ENCODE measurements at places on chromosomes 2 and 18.

DNA sequence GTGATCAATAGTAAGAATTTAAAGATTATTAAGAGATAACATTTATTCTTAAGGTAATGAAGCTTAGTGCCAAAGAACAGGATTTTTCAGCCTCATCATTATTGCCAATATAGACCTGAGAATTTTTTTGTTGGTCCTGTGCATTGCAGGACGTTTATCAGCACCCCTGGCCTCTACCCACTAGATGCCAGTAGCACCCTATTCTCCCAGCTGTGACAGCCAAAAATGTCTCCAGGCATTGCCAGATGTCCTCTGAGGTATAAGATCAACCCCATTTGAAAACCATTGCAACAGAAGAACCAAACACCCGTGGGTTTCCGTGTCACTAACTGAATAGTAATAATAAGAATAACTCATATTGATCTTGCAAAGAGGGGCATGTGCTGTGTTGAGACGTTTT, 700.0 kb upstream of the SOX11 start:
- DNase-seq = no peak

DNA sequence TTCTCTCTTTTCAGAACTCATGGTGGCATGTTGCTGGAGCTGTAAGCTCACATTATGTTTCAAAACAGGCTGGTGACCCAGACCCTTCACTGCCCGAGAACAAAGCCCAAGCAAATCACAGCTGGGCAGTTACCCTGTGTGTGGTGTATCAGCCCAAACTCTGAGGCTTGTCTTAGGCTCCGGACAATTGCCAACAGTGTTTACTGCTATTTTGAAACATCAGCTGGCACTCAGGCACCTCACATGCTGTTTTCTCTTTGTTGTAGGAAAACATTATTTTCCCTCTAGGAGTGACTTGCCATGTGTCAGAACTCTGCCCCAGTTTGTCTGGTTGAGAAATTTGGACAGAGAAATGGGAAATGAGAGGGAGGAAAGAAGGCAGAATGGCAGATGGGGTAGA, 237.6 kb upstream of the APCDD1 start:
- no peak for DNase-seq

DNA sequence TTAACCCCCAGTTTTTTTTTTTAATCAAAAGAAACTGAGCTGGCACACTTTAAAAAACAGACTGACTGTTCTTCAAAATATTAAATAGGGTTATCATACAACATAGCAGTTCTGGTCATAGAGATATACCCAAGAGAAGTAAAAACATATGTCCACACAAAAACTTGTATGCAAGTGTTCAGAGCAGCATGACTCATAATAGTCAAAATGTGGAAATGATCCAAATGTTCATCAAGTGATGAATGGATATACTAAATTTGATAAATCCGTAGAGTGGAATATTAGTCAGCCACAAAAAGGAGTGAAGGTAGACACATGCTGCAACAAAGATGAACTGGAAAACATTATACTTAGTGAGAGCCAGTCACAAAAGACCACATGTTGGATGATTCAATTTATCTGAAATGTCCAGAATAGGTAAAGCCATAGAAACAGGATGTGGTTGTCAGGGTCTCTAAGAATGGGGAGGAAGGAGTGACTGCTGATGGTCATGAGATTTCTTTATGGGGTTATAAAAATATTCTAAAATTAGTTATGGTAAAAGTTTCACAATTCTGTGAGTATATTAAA, 5.1 kb downstream of the SMIM21 start:
- DNase-seq = no peak

GRCh38 chr18:22667156-22667555, 249.4 kb upstream of the CTAGE1 start:
- DNase-seq = no peak

DNA sequence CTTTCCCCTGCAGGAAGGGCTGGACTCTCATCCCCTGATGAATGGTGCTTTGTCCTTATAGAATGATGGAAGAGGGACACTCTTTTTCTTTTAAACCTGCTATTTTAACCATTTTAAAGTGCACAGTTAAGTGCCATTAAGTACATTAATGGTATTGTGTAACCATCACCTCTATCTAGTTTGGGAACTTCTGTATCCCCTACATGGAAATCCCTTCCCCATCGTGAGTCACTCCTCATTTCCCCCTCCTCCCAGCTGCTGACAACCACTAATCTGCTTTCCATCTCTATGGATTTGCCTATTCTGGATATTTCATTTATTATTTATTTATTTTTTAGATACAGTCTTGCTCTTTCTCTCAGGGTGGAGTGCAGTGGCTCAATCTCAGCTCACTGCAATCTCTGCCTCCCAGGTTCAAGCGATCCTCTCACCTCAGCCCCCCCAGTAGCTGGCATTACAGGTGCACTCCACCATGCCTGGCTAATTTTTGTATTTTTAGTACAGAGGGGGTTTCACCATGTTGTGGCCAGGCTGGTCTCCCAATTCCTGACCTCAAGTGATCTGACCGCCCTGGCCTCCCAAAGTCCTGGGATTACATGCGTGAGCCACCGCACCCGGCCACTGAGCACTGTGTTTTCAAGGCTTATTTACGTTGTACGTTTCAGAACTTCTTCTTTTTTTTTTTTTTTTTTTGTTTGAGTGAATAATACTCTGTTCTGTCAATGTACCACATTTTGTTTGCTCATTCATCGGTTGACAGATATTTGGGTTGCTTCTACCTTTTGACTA, 15.8 kb downstream of the DGKD start:
- DNase-seq = no peak

- DNase-seq = no peak
These were observed 119.6 kb downstream of the QPCT start for GRCh38 chr2:37464067-37464466.

DNA sequence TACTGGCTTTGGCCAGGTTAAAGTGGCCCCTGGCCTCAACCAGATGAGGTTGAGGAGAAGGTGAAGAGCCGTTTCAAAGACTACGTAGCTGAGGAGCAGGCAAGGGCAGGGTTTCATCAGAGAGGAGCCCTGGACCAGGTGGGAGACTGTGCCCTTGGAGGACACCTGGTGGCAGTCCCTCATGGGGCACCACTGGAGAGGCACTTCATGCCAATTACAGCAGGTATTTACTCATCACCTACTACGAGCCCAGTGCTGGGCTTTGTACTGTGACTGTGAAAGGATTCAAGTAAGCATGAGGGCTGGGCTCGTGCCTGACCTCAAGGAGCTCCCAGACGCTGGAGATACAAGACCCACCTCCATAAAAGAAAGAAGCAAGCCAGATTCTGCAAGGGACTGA, 37.6 kb downstream of the SMAD7 start:
- peak; percentile 39 for DNase-seq

DNA sequence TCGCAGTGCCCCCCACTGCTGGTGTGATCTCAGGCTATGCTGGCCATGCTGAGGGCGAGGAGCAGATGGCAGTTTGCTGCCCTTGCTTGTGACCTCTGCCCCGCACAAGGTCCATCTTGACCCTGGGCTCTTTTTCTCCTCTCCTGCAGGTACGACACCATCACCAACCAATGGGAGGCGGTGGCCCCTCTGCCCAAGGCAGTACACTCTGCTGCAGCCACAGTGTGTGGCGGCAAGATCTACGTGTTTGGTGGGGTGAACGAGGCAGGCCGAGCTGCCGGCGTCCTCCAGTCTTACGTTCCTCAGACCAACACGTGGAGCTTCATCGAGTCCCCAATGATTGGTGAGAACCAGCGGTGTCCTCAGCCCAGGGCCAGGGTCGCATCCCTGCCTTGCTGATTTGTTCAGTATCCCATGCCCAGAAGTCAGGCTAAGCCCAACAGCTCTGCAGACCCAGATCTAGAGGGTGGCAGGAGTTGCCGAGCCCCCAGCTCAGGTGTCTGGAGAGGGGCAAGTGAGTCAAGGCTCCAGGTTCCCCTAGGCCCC, 223.8 kb downstream of the ATAD2B start:
- no peak for DNase-seq

- DNase-seq = no peak
These were observed 25.7 kb downstream of the ADI1 start for GRCh38 chr2:3493615-3494007.

DNA sequence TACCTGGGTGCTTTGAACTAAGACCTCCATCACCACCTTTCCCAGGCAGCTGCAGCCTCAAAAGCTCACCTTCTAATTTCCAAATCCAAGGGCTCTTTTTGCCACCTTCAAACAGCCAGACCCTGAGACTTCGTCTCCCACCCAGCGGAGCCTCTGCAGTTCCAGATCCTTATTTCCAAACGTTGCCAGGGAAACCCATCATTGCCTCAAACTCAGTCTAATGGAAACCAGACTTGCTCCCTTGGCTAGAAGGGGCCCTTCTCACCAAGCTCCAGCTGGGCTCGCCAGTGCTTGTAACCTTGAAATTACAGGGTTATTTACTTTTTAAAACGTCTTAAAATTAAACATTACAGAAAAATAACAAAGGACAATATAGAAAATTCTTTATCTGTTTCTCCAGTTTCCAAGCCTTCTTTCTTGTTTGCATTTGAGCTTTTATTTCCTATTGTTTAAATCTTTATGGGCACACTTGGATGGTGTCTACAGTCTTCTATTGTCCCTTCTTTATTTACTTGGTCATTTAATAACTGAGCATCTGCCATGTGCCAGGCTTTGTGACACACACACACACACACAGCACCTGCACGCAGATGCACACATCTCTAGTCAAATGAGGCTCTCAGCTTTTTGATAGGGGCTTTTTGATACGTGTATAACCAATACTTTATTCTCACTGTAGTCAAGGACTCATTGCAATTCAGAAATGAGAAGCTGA, 36.1 kb downstream of the TRPM8 start:
- no peak for DNase-seq

DNA sequence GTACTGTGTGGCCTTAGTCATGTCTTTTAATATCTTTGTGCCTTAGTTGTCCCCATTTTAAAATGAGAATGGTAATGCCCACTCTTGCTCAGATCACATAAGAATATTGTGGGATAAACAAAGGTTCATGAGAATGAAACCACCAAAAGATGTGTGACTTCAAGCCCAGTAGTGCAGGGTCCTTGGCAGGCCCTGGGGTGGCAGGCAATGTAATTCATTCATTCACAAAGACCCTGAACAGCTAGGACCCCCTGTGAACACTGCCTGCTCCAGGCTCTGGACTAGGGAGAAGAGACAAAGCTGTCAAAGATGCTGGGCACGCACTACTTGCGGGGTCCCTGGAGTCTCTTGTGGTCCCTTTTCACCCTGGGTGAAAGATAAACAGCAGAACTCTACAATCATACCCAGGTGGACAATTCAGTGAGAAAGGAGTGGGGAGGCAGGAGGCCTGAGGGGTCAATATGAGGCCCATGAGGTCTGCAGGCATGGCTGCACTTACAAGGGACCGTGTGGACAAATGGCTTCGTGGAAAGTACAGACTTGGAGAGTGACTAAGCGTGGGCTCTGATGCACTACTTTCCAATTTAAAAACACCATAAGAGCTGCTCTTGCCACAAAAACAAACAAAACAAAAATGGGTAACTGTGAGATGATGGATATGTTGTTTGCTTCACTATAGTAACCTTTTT, 136.1 kb downstream of the SMAD7 start:
- DNase-seq = no peak

GRCh38 chr2:88556026-88556425, 71.2 kb downstream of the EIF2AK3 start:
- DNase-seq = no peak

- no peak for DNase-seq
These were observed 5.0 kb upstream of the TET3 start for GRCh38 chr2:73979686-73980085.
